ENCODE measurements at places on chromosomes 16 and 17.

DNA sequence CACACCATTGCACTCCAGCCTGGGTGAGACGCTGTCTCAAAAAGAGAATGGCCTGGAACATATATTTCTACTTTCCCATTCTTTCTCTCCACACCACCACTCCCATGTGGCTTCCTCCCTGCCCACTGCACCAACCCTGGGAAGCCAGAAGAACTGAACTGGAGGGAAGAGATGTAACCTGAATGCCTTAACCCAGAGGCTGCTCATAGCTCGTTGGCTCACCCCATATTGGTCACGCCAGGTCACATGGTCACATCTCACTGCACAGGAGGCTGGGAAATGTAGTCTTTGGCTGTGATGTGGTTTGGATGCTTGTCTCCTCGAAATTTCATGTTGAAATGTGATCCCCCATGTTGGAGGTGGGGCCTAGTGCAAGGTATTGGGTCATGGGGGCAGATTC lies 5.9 kb upstream of the DNAH17 start:
- no peak for DNase-seq

DNA sequence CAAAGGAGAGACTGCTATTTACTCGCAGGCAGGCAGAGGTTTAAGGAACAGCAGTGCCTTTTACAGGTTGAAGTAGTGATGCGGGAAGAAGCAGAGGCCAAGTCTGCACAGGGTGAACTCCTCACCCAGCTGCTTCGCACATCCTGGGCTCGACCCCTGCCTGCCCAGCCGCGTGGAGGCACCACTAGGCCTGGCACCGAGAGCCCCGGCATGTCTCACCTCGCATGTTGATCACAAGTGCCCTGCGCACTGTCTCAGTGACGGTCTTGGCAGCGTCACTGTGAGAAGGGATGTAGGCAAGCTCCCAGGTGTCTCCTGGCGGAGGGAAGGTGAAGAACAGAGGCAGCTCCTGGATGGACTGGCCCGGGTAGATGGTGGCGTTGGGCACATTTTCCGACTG lies 14.7 kb downstream of the ABCA3 start:
- no peak for DNase-seq

- DNase-seq, result no peak
Observed at GRCh38 chr16:8924214-8924613, 39.5 kb downstream of the USP7 start.

DNA sequence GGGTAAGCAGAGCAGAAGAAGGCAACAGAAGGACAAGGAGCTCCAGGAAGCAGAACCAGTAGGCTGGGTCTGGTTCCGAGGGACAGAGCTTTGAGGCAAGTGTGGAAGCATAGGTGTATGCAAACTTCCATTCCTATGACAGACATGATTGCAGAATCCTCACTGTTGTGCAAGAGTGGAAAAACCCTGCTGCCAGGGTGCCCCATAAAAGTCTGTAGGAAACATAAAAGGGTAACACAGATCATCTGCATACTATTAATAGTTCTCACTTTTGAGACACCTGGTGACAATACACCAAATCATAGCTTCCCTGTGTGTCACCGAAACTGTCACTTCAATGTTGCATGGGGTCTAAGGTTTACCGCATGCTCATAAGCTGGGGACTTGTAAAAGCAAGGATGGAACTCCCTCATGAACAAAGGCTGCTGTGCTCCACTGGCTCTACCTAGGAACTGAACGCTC lies 39.7 kb downstream of the ARHGAP17 start:
- DNase-seq, result no peak

GRCh38 chr17:1783834-1784611 lies 22.2 kb downstream of the SERPINF1 start:
- no peak for DNase-seq

DNA sequence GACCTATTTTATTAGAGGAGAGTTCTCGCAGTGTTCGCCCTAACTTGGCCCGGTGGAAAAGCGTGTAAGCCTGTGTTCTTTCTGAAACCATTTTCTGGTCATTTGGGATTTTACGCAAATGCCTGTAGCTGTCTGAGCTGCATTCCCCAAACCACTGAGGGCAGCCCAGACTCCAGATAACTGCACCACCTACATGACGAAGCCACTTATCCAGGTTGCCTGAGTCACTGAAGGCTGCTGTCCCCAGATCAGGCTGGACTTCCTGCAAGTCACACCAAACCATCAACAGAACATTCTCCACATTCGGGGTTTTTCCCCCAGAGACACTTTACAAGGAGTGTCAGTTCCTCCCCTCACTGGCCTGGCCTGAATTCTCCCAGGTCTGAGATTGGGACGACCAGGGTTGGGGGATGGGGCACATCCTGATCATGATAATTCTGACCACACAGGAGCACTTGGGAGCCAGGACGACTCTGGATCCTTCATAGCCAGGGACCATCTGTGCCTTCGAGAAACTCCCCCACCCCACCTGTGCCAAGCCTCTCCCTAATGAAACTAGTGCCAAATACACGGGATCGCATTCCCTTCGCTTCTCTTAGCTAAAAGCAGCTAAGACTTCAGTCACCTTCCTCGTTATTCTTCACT lies 2.3 kb downstream of the RPRML start:
- DNase-seq, result no peak

GRCh38 chr16:22788193-22788530 lies 25.8 kb upstream of the HS3ST2 start:
- DNase-seq, result no peak

- DNase-seq, result no peak
Observed at GRCh38 chr17:57349541-57350247, 93.4 kb downstream of the MSI2 start.

GRCh38 chr17:69630056-69630635 lies 215.6 kb downstream of the MAP2K6 start:
- no peak for DNase-seq

- DNase-seq, result peak; percentile 21
Observed at GRCh38 chr16:87951552-87952538, 611 bp downstream of the BANP start.

- no peak for DNase-seq
Observed at GRCh38 chr17:2782055-2782454, 14.2 kb upstream of the RAP1GAP2 start.

DNA sequence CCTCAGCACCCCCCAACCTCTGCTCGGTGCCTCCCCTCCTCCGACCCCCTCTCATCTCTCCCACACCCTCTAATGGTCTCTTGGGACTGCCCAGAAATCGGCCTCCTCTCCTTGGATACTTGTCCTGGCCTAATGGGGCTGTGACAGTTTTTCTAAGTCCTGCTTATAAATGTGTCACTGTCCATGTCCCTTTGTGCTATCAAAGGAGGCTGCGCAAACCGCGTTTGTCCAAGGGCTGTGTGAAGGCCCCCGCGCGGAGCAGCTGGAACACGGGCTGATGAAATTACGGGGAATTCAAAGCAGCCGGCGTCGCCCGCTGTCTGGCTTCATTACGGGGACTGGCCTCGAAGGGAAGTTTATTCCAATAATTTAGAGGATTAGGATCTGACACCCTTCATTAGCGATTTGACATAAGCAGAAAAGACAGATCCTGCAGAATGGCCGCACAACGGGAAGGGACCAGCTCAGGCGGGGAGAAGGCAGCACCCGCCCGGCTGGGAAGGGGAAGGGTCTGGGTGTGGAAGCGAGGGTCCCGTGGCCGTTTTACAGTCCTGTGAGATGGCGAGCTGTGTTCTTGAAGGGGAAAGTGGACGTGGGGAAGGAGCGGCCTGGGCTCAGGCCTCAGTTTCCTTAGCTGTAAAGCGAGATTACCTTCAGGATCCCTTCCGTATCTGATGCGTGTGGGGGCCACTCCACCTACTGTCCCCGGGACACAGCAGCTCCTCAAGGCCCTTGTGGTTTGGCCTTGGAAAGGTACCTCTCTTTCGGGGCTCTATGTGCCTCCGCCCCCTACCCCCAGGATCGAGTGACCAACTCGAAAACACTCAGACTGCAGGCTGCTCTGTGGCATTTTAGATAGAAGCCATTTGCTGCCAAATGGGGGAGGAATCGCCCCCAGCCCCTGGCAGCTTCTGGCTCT lies 1.6 kb upstream of the WFIKKN2 start:
- no peak for DNase-seq

GRCh38 chr17:78390241-78391050 lies 12.0 kb downstream of the PGS1 start:
- no peak for DNase-seq

- DNase-seq, result peak; percentile 54
Observed at GRCh38 chr16:87463722-87464690, 28.8 kb downstream of the ZCCHC14 start.

- DNase-seq, result no peak
Observed at GRCh38 chr16:71205482-71206131, 24.9 kb downstream of the HYDIN start.

DNA sequence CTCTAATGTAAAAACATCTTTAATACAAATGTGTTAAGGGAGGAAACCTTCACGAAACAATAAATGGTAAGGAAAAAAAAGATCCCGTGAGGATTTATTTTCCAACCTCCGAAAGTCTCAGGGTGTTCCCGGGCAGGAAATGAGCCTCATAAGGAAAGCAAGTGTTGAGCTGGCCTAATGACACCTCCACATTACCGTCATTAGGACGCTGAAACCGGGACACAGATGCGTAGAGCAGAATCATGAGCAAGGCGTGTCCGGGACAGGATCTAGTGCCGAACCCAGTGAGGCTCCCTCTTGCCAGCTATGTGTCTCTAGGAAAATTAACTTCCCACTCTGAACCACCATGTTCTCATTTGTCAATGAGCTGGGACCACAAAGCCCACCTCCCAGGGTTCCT lies 22.7 kb upstream of the CYTH1 start:
- no peak for DNase-seq

- no peak for DNase-seq
Observed at GRCh38 chr17:48149787-48150463, 42.4 kb downstream of the SNX11 start.

GRCh38 chr16:26454102-26454501 lies 612.6 kb upstream of the C16orf82 start:
- no peak for DNase-seq

GRCh38 chr16:66924527-66925321 lies 611 bp downstream of the RRAD start:
- peak; percentile 41 for DNase-seq

DNA sequence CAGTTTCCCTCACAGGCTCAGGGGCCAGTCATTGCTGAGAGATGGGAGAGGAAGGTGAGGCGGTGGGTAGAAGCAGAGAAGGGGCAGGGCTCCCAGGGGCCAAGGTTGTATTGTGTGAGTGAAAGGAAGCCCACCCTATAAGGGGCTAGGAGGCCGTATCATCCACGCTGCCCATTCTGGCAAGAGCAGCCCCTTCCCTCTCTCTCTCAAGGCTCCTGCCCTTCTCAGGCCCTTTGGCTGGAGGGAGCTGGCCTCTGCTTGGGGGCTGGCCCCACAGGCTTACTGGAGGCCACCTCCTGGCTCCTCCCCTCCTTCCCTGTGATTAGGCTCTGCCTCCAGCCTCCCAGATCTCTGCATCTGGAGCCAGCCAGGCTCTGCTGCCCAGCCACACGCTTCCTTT lies 7.6 kb downstream of the TBKBP1 start:
- DNase-seq, result no peak

- DNase-seq, result no peak
Observed at GRCh38 chr17:73371285-73371684, 59.5 kb upstream of the CDC42EP4 start.

GRCh38 chr17:9512323-9513168 lies 63.1 kb downstream of the STX8 start:
- no peak for DNase-seq

GRCh38 chr17:57672971-57673370 lies 72.1 kb downstream of the CCDC182 start:
- DNase-seq, result no peak

- no peak for DNase-seq
Observed at GRCh38 chr17:57032343-57032742, 52.7 kb upstream of the AKAP1 start.

DNA sequence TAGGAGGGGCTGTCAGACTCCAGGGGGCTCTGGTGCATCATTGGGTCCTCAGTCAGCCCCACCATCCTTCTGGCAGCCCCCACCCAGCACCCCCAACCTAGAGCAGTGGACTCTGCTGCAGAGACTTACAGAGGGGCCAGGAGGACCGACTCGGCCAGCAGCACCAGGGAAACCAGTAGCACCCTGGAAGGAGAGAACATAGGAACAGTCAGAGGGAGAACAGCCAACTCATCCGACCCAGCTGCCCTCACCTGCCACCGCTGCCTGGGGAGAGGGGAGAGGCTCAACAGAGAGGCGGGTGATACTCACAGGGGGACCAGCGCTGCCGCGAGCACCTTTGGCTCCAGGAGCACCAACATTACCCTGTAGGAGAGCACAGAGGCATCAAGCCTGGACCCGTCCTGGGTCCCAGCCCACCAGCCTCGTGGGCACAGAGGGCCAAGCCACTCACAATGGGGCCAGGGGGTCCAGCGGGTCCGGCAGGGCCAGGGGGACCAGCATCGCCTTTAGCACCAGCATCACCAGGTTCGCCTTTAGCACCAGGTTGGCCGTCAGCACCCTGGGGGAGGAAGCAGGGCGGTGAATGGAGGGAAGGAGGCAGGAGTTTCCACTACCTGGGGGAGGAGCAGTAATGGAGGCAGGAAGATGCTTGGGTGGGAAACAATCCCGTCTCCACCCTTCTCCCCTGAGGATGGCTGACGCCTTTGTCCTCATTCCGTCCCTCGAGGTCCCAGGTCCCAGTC lies 11.7 kb downstream of the COL1A1 start:
- no peak for DNase-seq

- DNase-seq, result peak; percentile 69
Observed at GRCh38 chr17:63946440-63947363, 14.6 kb upstream of the CD79B start.

- peak; percentile 66 for DNase-seq
Observed at GRCh38 chr17:79707931-79708891, 22.5 kb upstream of the ENPP7 start.

- no peak for DNase-seq
Observed at GRCh38 chr16:12995721-12996372, 94.4 kb downstream of the SHISA9 start.

DNA sequence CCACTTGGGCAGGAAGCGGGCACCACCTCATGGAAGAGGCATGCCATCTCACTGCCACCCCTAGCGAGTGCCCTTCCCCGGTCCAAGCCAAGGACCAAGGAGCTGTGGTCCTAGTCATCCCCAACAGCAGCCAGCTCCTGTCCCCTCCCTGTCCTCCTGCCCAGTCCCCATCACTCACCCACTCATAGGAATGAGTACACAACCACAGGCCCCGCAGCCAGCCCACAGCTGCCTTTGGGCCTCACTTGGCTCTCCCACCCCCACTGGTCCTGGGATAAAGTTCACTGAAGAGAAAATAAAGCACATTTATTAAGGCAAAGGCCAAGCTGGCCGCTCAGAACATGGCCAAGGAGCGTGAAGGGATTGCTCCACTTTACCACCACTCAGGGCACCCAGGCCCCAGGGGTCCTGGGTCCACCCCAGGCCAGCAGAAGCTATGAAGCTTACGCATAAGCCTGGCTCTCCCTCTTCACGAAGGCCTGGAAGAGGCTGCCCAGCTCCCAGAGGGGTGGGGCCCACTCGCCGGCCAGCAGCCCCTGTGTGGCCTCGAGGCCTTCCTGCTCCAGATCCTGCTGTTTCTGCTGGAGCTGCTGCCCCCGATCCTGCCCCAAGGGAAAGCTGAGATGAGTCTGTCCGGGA lies 3.6 kb downstream of the SCRN2 start:
- DNase-seq, result no peak

- DNase-seq, result peak; percentile 68
Observed at GRCh38 chr17:66906321-66907278, 57.9 kb upstream of the CACNG4 start.

Data from CD4-positive, alpha-beta T cell treated with Interleukin-6 for 4 hours (primary cell).